BE2C (cell line): ENCODE measurements at places on chromosomes 16 and 17.
A peak's percentile ranks its signal among the peaks of the same experiment; 100 is the strongest.

GRCh38 chr17:77572065-77572601 is 386.4 kb upstream of the TNRC6C start:
- no peak for DNase-seq

DNA sequence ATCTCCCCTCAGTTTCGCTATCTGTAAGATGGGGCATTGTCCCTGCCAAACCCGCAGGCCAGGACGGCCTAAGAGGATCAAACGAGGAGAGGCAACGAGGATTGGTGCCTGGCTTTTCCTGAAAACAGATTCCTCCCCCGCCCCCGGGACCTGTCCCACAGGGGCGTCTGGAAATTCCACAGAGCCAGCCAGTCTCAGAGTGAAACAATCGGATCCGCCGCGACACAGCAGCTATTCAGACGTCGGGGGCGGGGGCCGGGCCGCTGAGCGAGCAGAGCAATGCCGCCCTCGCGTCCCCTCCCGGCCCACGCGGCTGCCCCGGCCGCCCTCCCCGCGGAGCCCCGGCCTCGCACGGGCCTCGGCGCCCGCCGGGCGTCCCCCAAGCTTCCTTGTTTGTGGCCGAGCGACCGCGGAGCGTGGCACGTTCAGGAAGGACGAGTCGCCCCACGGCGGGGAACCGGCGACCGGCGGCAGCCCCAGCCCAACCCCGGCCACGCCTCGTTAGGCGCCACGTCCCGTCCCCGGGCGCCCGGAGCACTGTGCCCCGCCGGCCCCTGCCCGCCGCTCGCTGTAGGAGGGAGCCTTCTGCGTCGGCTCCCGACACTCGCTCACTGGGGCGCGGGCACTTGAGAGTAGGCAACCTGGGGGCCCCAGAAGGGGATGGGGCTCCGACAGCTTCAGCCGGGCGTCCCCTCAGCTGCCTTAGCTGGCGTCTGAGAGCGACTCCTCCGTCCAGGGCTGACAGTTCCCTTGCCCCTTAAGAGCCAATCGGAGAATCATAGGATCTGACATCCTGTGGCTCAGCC is 29.6 kb upstream of the PHOSPHO1 start:
- peak; percentile 58 for DNase-seq

DNA sequence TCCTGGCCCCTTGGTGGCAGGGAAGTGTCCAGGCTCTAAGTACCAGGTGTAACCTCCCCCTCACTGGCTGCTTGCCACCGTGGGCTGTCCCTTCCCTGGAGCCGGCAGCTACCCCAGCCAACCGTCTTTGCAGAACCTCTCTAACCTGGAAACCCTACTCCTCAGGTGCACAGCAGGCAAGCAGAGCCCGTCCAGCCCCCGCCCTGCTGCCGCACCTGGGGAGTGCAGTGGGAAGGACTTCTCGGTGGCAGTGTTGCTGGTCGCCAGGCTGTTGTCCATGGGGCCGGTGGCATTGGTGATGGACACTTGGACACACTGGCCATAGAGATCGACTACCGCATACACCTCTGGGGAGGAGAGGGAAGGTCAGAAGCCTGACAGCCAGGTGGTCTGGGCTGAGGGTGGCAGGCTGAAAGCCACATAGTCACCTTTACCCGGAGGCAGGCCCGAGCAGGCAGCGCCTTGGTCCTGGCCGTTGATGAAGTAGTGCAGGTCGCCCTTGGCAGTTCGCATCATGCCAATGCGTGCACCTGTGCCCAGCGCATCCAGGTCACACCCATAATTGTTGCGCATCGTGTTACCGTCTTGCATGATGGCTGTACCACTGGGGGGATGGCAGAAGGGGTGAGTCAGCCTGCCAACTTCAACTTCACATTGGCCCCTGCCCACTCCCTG is 6.5 kb downstream of the NEURL4 start:
- DNase-seq, result no peak

DNA sequence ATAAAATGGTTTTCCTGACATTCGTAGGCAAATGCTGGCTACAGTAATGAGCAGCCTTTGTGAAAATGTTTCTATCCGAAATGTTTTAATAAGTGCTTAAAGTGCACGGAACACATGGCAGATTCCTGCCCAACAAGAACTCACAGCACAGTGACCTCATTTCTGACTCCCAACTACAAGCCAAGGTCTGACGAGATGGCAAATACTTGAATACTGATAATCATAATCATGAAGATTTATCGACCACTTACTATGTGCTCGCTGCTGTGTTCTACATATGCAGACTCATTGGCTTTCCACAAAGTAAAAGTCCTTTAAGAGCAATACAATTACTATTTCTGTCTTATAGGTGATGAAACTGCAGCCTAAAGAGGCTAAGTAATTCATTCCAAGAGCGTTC is 238.1 kb upstream of the CDH5 start:
- no peak for DNase-seq

DNA sequence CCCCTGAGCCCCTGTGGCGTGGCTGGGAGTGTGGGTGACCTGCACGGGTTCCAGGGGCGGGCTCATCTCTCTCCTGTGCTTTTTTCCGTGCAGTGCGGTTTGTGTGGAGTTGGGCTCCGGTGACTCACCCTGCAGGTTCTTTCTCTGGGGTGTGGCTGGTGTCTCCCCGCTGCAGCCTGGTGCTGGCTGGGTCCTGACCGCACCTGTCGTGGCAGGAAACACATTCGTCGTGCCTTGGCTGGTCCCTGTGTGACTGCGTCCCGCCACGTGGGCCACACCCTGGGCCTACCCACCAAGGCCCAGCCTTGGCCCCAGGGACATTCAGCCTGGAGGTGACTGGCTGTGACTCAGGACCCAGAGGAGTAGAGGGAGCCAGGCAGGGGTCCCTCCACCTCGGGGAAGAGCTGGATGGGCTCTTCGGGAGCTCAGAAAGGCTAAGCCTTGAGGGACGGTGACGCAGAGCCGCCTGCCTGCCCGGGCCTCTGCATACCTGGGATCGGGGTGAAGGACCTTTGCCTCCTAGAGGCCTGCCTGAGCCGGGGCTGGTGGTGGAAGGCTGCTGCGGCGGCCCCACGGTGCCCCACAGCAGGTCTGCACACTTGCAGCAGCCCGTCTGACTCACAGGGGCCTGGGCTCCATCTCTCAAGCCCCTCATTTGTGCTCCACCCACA is 7.8 kb downstream of the TRAF7 start:
- DNase-seq, result no peak

- DNase-seq, result no peak
Measured at GRCh38 chr16:23699100-23699499, 13.9 kb downstream of the ERN2 start.

GRCh38 chr16:58651965-58652348 is 22.3 kb upstream of the CNOT1 start:
- no peak for DNase-seq

DNA sequence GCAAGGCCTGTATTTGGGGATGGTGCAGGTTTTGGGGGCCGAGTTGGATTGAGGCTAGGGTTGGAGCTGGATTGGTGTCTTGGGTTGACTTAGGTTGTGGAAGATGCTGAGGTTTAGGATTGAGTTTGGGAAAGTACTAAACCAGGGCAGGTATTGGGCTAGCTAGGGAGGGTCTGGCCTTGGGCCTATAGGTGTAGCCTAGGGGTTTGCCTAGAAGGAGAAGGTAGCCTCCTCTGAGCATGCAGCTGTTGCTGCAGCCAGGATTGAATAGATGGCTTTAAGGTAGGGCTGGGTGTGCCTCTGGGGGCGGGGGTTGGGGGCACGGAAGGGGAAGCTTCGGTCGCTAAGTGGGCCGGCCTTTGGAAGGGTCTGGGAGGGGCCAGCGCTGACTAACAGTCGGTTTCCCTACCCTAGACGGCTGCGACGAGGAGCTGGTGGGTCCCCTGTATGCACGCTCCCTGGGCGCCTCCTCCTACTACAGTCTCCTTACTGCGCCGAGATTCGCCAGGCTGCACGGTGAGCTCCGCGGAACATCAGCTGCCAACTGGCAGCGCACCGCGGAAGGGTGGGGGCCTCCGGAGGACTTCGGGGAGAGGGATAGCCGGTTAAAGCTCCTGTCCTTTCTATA is 1.2 kb downstream of the CNTNAP1 start:
- DNase-seq, result no peak

DNA sequence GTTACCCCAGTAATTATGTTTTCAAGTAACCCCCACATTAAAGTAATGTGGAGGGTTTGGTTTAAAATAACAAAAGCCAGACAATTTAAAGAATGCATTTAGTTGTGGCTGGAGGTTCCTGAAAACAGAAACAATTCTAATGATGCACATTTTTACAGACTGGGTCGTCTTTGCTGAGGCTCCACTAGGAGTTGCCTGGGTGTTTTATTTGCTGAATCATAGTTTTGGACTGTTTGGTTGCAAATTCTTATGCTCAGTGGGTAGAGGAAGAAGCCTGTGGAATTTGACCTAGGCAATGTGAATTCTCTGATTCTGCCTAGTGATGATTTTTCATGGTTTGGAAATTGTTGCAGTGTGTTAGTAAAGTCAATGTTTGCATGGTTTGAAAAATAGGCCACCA is 16.3 kb downstream of the SHISA9 start:
- no peak for DNase-seq

DNA sequence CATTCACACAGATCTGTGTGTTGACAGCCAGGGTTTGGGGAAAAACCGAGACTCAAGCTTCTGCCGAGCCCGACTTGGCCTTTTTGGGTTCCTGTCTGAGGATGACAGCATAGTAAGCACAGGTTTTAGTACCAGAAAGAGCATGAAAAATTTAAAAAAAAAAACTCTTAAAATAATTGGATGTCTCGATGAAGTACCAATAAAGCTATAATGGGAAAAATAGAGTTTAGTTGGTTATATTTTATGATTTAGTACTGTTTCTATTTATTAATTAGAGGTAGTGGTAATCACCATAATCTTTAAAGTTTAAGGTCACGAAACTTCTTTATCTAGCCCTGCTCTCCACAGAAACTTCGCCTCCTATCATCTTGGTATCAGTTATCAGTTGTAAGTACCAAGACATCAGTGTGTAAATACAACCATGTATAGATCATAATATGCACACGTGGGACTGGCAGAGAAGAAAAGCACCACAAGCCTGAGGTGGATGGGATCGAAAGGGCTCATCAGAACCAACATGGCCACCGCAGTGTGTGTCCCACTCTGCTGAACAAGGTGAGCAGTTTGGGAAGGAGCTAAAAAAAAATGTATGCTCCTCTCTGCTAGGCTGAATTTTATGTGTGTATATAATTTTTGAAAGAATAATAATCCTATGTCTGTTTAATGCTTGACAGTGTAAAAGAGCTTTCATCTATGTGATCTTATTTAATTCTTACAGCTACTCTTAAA is 14.4 kb upstream of the EEF2K start:
- no peak for DNase-seq

- no peak for DNase-seq
Measured at GRCh38 chr16:55663765-55664677, 8.2 kb downstream of the SLC6A2 start.

DNA sequence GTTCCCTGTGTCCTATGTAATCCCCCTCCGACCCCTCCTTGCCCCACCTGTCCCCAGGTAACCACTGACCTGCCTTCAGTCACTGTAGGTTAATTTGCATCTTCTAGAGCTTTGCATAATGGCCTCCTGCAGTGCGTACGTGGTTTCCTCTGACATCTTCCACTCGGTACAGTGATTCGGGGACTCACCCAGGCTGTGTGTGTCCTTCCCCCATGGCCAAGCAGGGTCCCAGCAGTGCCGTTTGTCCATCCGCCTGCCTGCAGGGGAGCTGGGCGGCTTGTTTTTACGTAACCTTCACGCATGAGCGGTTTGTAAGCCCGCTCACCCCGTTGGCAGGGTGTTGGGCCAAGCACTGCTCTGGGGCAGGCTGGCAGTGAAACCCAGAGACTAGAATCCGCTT is 7.9 kb downstream of the MAPK8IP3 start:
- DNase-seq, result peak; percentile 55

DNA sequence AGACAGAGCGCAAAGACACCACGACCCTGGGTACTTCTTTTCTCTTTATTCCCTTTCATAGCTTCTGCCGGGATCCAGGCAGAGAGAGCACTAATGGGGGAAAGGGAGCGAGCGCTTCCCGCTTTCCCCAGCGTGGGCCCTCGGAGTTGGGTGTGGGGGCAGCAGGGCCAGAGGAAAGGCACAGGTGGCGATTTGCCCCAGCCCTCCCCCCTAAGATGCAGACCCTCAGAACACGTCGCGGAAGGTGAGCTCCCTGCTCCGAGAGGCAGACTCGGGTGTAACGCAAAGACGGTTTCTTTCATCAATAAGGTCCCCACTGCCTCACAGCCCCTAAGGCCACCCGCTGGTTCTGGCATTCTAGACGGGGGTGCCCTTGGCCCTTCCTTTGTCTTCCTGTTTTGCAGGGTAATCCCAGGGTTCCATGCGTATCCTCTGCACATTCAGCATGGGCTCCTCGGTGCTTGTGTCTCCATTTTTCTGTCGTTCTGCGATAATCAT is 570 bp upstream of the NME3 start:
- DNase-seq, result no peak

DNA sequence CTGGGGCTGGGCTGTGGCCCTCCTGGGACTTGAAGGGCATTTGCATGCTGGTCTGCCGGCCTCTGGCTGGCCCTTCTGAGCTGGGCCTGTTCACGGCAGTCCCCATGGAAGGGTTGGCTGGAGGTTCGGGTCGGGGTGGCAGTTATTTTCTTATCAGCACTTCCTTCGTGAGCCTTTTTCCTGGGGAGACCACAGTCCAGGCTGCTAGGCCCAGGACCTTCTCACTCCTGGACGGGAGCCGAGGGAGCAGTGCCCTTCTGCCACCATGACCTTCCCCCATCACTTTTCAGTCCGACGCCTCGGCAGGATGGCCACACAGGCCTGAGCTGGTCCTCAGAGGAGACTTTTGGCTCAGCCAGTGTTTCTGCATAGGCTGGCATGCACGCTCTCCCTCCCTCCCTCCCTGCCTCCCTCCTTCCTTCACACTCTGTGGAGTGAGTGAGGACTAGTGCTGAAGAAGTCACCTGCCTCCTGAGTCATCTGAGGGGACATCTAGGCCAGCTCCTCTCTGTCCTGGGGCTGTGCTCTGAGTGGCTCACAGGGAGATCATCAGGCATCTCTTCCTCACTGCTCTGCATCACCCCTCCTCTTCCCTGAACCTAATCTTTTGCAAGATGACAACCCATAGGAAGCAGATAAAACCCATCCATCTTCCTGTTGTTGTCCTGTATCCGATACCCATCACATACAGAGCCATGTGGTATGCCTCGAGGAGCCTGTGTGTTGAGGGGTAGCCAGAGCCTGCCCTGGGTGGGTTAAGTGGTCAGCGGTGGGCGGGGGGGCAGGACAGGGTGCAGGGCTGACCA is 109.7 kb downstream of the RAP1GAP2 start:
- peak; percentile 53 for DNase-seq

- DNase-seq, result no peak
Measured at GRCh38 chr17:65901394-65901793, 290.5 kb downstream of the CEP112 start.

- no peak for DNase-seq
Measured at GRCh38 chr16:17474037-17474436, 3.3 kb upstream of the XYLT1 start.

DNA sequence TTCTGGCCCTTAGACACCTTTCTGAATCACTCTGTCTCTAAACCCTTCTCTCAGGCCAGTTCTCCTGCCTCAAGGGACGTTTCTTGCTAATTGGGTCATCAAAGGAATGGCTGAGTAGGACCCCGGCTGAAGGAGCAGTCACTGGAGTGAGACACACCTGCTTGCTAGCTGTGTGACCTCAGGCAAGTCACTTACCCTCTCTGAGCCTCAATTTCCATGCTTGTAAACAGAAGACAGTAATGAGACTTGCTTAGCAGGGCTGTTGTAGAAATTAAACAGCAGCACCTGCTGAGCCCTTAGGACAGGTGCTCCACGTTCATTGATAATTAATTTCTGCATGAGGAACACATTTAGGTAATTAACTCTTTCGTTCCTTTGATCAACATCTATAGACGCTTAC is 6.8 kb downstream of the CIBAR2 start:
- no peak for DNase-seq
